T-helper 17 cell (primary cell): ENCODE measurements at places on chromosomes 5 and 9. TPM values are rescaled to one million over a fixed set of nuclear protein-coding genes. Genes with fewer than 3 reads are reported as not detected.

Gene IFNA13
- total RNA-seq = not detected

Gene PITX1
- not detected for total RNA-seq

Gene PCDHGB2
- 0.44 TPM for total RNA-seq

- H3K4me3 ChIP-seq = no peak overlapping the region
- no peak overlapping the region for H3K27ac ChIP-seq
- no peak for DNase-seq
- peaks cover 75% of the 10 kb centered on the region for H3K27me3 ChIP-seq
- H3K4me1 ChIP-seq = peaks cover 34% of the 10 kb centered on the region
- peaks cover 6% of the 10 kb centered on the region for H3K36me3 ChIP-seq
Observed at GRCh38 chr5:154470947-154471870, 6.8 kb downstream of the HAND1 start.

DNA sequence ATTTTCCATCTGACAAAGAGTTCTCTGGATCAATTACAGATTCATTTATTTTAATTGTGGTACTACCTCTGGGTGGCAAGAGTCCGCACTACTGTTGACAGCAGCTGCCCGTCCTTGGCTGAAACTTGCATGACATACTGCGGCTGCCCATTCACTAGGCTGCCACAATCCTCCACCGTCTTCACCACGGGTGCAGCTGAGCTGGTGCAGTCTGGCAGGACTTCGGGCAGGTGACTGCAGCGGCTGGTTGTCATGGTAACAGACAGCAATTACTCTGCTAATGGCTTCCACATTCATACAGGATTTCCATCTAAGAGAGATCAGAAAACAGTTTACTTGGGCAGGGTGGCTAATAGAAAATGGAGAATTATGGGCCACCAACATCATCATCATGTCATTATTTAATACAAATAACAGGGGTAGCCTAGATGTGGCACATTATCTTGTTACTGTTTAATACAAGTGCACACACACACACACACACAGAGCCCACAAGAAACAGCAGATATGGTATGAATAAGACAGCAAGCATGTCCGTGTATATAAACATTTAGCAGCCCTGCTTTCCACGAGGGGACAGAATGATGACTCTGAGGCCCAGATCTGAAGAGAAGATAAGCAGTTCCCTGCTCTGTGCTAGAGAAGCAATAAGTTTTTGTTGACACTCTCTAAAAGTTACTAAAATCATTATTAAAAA lies 112.3 kb downstream of the MARCHF3 start:
- no peaks in the 10 kb centered on the region for H3K36me3 ChIP-seq
- H3K4me1 ChIP-seq = peaks cover 11% of the 10 kb centered on the region
- no peaks in the 10 kb centered on the region for H3K27me3 ChIP-seq
- no peak overlapping the region for H3K27ac ChIP-seq

GRCh38 chr9:134778841-134779411 lies 101.7 kb upstream of the FCN2 start:
- DNase-seq = no peak
- peaks cover 15% of the 10 kb centered on the region for H3K27me3 ChIP-seq
- no peak overlapping the region for H3K4me3 ChIP-seq
- H3K36me3 ChIP-seq = no peaks in the 10 kb centered on the region

DNA sequence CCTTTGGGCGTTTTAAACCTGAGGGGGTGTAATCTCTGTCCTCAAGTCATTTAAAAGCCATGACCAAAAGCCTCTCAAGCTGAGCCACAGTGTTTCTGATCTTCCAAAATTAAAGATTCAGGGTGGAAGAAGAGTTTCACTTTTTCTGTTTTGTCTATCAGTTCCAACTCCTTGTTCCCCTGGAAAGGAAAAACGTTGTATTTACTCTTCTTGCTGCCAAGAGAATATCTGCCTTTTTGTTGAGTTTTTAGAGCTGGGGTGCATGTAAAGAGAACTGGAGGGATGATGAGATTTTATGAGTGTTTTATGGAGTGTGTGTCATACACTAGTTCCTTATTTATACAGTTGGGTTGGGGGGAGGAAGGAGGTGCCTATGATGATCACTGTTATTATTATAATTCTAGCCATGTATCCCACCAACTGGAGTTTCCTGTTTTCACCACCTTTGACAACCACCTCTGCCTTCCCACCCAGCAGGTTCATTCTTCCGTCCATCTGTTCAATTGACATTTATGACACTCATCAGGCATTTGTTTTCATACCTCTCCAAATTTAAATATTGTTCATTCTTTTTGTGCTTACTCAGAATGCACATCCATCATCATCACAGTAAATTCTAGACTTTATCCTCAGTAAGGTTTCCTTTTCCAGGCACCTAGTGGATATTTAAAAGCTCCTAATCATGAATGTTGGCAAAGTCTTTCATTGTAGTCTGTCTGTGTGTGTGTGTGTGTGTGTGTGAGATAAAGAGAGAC lies 97.9 kb upstream of the MPDZ start:
- no peak for DNase-seq
- no peaks in the 10 kb centered on the region for H3K27me3 ChIP-seq
- H3K4me3 ChIP-seq = no peak overlapping the region
- H3K36me3 ChIP-seq = no peaks in the 10 kb centered on the region

DNA sequence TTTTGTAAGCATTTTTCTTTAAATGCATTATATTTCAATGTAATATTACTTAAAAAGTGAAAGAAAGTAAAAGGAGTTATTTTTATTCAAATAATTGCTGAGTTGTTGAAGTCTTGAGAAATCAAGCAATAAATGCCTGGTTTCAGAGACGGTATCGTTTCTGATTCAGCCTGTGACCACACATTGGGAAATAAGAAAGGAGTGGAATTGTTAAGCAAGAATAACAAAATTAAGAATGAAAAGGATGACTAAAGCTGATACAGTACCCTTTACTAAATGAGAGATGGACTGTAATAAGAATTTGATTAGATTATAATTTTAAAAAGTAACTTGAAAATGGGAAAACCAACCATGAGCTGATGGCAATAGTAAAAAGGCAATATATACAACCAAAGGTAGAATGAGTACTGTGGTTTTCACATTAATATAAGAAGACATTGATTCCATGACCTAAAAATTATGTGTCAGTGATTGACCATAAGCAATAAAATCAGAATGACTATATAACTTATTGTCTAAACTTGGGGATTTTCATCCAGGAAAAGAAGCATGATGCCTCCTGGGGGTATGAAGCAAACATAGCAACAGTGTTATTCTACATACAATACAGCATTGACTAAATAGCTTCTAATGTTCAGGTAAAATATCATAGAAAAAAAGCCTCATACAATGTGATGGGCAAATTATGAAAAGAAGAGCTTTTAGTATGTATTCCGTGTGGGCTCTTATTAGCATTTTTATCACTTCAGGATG lies 101.9 kb upstream of the PRDM9 start:
- H3K4me1 ChIP-seq = no peaks in the 10 kb centered on the region
- no peak overlapping the region for H3K4me3 ChIP-seq
- DNase-seq = no peak
- no peaks in the 10 kb centered on the region for H3K36me3 ChIP-seq
- H3K27ac ChIP-seq = no peak overlapping the region
- H3K27me3 ChIP-seq = no peaks in the 10 kb centered on the region

DNA sequence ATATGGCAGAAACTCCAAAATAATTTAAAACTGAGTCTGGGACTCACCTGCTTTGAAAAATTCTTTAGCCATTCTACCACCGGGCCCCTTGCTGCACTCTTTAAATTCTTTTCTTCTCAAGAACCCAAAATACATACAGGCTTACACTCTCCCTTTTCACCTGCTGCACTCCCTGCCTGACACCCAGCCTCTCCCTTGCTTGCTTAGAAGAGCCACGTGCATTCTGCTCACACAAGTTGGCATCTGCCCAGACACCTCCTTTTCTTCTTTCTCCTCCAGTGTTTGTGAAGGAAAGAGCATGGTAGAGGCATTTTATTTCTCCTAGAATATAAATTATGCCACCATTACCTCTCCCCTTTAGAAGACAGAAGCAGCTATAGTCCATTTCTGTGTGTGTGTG lies 39.0 kb upstream of the AOPEP start:
- no peak overlapping the region for H3K27ac ChIP-seq
- H3K27me3 ChIP-seq = peaks cover 38% of the 10 kb centered on the region
- no peaks in the 10 kb centered on the region for H3K36me3 ChIP-seq
- peaks cover 3% of the 10 kb centered on the region for H3K4me1 ChIP-seq
